ENCODE measurements at places on chromosomes 16 and 17.

DNA sequence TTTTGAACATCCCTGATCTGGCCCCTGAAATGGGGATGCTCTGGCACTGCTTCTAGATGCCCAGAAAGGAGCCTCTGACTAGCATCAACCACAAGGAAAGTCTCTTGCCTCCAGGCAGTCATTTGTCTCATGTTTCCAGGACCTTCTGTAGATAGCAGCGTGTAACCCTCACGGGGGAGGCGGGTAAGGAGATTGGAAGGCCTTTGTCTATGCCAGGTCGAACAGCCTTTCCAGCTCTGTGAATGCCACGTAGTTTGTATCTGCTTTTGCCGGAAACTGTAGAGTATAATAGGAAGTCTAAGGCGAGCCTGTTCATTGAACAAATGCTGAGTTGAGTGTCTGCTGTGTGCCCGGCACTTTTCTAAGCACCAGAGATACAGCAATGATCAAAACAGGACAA is 43.9 kb upstream of the AQP8 start:
- DNase-seq: no peak

GRCh38 chr17:69223809-69224208 is 4.8 kb downstream of the ABCA10 start:
- no peak for DNase-seq

DNA sequence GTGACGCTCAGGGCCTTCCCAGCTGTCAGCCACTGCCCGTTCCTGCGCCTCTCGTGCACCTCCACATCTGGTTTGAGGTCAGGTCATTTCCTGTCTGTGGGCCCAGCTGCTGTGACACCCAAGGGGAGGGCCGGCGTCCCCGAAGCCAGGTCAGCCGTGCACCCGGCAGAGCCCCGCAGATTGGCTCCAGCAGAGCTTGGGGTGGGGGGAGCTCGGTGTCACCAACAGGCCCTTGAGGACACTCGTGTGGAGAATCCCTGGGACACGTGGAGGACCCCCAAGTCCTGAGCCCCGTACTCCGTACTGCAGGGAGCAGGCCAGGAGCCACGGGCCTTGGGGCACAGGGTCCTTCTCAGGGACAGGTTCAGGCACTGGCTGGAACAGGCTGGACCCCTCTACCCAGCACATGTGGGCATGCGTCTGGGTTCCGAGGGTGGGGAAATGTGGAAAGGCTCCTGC is 4.8 kb downstream of the SPATA2L start:
- no peak for DNase-seq

DNA sequence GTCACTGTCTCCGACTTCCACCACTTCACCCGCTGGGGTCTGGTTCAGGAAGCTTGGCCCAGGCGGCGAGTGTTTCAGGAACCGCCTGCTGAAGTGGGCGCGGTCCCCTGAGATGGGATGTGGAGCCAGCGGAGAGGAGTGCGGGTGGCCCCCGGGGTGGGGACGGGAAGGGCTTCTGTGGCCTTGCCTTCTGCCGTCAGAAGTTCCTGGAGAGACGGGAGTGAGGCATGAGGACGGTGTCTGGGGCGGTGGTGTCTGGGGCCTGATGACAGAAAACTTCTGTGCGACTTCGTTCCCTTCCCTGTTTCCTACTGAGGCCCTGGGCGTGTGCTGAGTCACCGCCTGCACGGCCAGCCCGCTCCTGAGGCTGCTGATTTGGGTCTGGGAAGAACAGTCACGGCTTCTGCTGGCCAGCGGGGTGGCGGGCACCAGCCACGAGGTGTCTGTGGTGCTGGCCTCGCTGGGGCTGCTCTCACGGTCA is 12.3 kb upstream of the NLRC3 start:
- DNase-seq: no peak

- DNase-seq: no peak
Observed at GRCh38 chr17:72338847-72339790, 218.3 kb downstream of the SOX9 start.

GRCh38 chr17:41140360-41141131 is at the start of gene KRTAP4-6:
Gene KRTAP4-6, minus strand, starts transcription at chr17:41140544. Its CDS starts 57 bp downstream, at chr17:41140487.
- DNase-seq: no peak

GRCh38 chr16:1108299-1109252 is 12.5 kb upstream of the C1QTNF8 start:
- DNase-seq: no peak

DNA sequence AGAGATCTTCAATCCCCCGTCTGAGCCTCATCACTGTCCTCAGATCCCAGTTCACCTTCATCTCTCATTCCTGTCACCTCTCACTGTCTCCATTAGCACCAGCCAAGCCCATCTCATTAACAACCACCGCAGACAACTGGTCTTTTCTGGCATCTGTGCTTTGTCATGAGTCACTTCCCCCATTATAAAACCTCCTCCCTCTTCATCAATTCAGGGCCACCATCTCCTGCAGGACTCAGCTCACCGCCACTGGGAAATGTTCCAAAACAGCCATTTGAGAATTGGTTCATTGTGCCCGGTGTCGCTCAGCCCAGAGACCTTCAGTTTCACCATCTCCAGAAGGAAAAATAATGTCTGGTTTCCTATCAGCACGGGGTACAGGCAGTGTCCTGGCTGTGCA is 56.9 kb upstream of the TEKT3 start:
- no peak for DNase-seq

- peak; percentile 31 for DNase-seq
Observed at GRCh38 chr16:23952128-23952970, 116.6 kb downstream of the PRKCB start.

DNA sequence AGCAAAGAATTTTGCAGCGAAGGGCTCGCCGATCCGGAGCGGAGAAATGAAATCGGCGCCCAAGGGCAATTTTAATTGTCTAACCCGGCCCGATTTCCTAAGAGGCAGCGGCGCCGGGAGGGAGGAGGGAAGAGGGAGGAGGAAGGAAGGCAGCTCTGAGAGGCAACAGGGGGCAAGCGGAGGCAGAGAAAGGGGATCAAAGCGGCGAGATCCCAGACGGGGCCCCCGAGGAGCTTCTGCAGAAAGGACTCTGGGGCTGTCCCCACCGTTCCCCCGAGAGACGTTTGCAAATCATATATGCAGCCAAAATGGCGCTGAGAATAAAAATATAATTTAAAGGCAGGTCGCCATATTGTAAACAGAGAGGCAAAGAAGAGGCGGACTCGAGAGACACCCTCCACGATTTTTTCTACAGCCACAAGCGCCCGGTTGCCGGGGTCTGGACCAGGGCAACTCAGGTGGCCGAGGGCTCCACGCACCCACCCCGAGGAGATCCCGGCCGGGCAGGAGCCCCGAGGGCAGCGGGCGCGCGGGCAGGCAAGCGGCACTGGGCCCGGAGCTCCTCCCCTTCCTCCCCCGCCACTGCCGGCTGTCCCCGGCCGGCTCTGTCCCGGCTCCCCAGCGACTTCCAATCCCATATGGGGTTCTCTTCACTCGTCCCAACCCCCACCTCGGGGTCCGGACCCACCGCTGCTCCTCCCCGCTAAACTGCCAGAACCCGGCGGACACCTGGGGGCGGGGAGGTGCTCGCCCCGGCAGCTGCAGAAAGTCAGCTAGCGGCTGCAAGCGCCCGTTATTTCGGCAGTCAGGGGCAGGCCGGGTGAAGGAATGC is 1.9 kb downstream of the PHF12 start:
- peak; percentile 70 for DNase-seq

DNA sequence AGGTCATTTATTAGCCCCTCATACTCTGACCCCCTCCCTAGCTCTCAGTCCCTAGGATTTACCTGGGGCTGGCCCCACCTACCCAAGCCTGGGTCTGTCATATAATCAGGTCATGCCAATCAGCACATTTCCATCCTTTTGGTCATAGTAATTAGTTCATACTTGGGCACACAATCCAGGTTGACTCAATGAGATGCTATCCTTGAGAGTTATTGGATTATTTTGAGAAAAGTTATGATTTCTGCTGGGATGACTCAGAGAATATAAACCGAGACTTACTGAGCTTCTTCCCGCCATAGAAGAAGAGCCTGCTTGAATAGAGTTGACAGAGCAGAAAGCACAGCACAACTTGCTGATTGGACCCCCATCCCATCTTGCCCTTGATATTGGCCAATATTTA is 331.5 kb downstream of the CBLN1 start:
- no peak for DNase-seq

- DNase-seq: no peak
Observed at GRCh38 chr16:12551530-12551929, 252.2 kb downstream of the CPPED1 start.

Measured in stimulated activated CD4-positive, alpha-beta T cell treated with anti-CD3 and anti-CD28 coated beads, TNF-alpha, amount 100 ng/mL, for 48 hours (primary cell).